ENCODE measurements at places on chromosomes 12 and 14.

DNA sequence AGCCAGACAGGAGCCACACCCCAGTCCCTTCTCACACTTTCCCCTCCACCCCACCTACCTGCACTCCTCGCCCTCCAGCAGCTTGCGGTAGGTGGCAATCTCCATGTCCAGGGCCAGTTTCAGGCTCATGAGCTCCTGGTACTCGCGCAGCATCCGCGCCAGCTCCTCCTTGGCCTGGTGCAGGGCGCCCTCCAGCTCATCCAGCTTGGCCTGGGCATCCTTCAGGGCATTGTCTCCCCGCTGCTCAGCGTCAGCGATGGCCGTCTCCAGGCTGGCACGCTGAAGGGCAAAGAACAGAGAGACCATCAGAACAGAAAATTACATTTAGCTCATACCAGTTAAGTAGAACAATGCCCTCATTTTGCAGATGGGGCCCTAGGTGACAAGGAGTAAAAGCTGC lies 5.5 kb downstream of the KRT74 start:
- no peak for DNase-seq

DNA sequence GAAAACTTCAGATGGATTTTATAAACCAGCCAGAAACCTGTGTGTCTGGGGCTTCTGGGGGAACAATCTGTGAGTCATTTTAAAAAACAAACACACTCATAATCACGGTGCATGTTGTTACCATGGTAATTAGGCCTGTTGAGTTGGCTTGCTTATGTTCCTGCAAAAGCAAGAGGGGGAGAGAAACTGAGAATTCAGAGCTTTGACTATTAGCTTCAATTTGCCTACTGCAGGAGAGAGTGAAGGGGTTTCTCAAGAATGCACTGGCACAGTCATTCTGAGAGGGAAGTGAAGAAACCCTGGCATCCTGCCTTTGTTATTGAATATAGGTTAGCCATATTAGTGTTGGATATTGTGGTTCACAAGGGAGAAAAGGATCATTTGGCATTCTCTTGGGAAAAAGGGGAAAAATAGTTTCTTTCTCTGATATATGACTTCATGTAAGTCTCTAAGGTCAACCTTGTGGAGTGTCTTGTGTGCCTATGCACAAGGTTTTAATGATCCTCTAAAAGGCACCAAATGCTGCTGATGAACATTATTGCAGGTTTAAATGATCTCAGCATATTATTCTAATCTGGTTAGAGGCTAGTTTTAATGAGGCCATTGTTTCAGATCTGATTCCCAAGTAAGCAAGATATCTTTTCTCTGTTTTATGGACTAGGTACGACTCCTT lies 12.9 kb downstream of the GNG2 start:
- DNase-seq, result no peak

- no peak for DNase-seq
These were observed 1084.3 kb downstream of the TMEM121 start for GRCh38 chr14:106610691-106611090.

DNA sequence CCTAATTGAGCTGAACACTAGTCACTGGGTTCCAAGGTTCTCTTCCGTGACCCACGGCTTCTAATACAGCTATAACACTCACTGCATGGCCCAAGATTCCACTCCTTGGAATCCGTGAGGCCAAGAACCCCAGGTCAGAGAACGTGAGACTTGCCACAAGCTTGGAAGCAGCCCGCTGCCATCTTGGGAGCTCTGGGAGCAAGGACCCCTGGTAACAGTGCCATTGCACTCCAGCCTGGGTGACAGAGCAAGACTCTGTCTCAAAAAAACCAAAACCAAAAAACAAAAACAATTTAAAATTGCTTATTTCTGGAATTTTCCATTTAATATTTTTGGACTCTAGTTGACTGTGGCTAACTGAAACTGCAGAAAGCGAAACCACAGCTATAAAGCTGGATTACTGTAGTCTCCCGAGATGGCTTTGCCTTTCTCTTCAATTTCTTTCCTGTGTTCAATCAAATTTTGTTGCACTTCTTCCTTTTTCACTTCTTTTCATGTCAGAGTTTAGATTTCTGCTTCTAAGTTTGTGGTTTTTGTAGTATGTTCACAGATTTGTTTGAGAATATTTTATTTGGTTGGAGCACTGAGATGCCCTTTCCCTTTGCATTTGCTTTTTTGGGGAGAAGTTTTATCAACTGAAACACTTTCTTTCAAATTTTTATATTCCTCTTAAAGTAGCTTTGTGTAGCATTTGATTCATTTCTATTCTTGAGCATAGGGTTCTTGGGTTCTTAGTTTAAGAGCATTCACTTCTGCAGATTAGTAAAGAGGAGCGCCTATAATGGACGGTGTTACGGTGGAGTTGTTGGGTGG lies 44.6 kb downstream of the DDHD1 start:
- DNase-seq, result no peak

DNA sequence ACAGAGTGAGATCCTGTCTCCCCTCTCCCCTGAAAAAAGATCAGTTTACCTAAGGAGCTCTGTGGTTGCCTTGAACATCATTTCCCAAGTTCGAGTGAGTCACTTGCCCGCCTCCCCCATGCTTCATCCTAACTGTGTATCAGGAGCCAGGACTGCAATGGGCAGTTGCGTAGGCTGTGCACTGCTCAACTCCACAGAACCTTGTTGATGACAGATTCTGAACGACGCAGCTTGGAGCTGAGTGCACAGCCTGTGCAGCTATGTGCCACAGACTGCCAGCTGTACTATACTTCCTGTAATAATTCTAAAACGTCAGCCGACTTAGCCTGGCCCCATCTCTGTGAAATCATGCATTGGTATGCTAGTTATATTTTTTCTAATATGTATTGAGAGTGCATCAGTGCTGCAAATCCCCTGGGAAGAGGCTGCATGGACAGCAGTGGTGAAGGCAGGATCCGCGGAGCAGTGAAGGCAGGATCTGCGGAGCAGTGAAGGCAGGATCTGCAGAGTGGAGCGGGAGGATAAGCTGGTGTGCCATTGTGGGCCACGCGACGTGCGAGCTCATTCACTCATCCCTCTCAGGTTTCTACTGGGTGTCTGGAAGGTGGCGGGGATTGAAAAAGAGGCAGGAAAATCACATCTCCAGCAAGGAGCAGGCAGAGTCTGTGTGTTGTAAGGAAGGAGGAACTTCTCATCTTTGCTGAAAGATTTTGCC lies 80.8 kb downstream of the GALNT9 start:
- no peak for DNase-seq

All from nephron progenitor cell (in vitro differentiated cells).